ENCODE measurements at places on chromosomes 6 and 20.
A peak's percentile ranks its signal among the peaks of the same experiment; 100 is the strongest.

GRCh38 chr6:115363379-115363778, 697.3 kb downstream of the FRK start:
- no peak for DNase-seq

- DNase-seq, result no peak
Measured at GRCh38 chr6:75876152-75876551, 127.1 kb downstream of the MYO6 start.

DNA sequence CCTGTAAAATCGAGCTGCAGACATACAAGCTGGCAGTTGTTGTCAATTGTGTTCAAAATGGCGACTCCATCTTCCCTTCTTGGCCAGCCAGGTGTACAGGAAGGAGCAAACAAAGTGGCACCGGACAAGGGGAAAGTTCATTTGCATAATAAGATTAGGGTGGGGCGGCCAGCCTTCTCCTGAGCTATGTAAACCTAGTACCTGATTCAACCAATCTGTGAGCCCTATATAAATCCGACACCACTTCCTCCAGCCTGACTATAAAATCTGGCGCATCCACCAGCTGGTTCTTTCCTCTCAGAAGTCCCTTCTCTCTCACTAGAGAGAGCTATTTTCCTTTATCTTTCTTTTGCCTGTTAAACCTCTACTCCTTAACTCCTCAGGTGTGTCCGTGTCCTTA, 8.1 kb upstream of the HBS1L start:
- DNase-seq, result no peak

DNA sequence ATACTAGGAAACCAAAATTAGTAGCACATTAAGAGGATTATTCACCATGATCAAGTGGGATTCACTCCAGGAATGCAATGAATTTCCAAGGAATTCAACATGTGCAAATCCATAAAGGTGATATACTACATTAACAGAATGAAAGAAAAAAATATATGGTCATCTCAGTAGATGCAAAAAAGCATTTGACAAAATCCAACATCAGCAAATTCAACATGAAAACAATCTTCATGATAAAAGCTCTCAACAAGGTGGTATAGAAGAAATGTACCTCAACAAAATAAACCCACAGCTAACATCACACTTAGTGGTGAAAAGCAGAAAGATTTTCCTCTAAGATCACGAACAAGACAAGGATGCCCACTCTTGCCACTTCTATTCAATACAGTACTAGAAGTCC, 74.4 kb upstream of the PDE10A start:
- no peak for DNase-seq

GRCh38 chr6:161115468-161115867, 123.9 kb downstream of the MAP3K4 start:
- DNase-seq, result no peak

GRCh38 chr20:23145281-23145700, 59.2 kb upstream of the CD93 start:
- peak; percentile 75 for DNase-seq

GRCh38 chr20:57133926-57134650, 132.4 kb downstream of the BMP7 start:
- no peak for DNase-seq

DNA sequence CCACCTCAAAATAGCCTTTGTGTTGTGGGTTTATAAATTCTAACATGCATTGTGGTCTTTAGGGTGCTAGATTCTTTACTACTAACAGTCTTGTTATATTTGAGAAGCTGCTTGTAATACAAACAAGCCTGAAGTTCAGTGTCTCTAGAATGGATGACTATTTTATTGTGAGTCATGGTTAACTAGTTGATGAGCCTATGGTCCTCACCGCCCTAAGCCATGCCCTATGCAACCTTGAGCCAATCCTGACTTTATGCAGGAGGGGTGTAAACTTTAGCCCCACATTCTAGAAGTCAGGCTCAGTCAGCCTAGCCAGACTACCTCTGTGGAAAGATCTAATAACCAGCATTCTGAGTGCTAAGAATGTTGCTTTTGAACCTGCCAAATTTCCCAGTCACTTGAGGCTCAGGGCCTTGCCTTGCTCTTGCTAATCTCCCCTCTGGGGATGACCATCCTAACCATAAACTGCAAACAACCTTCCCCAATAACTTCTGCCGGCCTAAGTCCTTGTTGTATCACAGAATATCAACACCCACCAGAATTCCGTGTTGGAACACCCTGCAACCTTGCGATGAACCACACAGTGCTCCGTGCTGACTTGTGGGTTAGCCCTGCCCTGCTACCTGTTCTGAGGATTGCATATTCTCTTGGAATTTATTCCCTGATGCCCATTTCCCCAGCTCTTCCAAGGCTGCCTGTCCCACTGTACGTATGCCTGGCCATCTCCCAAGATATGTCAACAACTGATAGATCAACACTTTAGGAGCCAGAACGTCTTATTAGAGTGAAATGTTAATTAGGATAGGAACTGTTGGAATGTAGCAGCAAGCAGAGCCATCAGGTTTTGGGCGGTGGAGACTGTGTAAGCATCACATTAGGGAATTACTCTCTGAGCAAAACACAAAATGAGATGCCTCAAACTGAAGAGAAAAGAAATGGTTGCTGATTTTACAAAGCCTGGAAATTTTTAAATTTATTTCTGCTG, 71.7 kb upstream of the CEP85L start:
- no peak for DNase-seq
